HS-5 (cell line): ENCODE measurements at places on chromosomes 2 and 18.

- DNase-seq: no peak
Observed at GRCh38 chr2:233267516-233268245, 16.2 kb downstream of the ATG16L1 start.

DNA sequence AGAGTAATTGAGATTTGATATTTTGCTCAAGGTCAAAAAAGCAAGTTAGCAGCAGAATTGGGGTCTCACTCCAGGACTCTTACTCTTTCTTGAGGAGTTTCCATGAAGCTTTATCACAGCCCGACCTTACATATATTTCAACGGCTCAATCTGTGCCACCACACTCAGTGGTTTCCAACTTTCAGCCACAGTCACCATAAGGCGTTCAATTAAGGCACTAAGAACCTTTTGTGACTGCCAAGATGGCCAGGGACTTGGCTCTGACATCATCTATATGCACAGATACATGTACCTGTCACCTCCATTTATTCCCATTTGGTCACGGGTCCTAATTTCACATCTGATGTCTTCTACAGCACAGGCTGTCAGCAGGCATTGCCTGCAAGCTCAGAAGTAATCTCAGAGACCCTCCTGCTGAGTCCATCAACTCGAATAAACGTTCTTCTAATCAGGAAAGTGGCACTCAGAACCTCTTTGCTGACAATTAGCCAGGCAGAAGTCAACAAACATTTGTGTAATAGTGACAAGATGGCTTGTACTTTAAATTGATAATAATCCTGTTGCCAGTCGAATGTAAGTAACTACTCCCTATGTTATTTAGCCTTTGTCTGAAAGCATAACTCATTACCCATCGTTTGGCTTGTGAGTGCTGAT is 16.1 kb downstream of the DYTN start:
- DNase-seq: no peak

- DNase-seq: peak; percentile 82
Observed at GRCh38 chr2:232901736-232902578, 31.9 kb downstream of the SNORC start.

- DNase-seq: no peak
Observed at GRCh38 chr2:119826370-119826961, 66.7 kb downstream of the PTPN4 start.

GRCh38 chr18:4241090-4241617 is 214.0 kb downstream of the DLGAP1 start:
- DNase-seq: no peak
